Stimulated activated CD8-positive, alpha-beta memory T cell treated with anti-CD3 and anti-CD28 coated beads, Interleukin-4, amount 100 ng/mL, for 1 hour (primary cell): ENCODE measurements at places on chromosomes 2 and 18.

DNA sequence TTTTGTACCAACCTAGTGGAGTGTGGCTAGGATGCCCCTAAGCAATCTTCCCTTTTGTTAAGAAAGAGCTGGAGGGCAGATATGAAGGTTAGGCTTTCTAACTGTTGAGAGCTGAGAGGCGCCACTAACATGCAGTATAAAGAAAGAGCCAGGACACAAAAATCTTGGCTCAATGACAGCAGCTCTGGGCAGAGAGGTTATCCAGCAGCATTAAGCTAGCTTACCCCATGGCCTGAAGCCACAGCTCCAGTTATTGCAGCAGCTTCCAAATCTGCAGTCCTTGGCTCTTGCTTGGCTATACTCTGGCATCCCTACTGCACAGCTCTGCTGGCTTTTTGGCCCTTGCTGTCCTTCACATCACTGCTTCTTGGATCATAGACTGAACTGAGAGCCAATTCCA is 213.4 kb downstream of the GPD2 start:
- DNase-seq, result no peak

GRCh38 chr18:67282796-67283195 is 233.7 kb downstream of the DSEL start:
- no peak for DNase-seq

- no peak for DNase-seq
Measured at GRCh38 chr2:177474301-177474700, 81.7 kb downstream of the AGPS start.

- DNase-seq, result no peak
Measured at GRCh38 chr2:173109253-173110188, 33.9 kb downstream of the MAP3K20 start.

DNA sequence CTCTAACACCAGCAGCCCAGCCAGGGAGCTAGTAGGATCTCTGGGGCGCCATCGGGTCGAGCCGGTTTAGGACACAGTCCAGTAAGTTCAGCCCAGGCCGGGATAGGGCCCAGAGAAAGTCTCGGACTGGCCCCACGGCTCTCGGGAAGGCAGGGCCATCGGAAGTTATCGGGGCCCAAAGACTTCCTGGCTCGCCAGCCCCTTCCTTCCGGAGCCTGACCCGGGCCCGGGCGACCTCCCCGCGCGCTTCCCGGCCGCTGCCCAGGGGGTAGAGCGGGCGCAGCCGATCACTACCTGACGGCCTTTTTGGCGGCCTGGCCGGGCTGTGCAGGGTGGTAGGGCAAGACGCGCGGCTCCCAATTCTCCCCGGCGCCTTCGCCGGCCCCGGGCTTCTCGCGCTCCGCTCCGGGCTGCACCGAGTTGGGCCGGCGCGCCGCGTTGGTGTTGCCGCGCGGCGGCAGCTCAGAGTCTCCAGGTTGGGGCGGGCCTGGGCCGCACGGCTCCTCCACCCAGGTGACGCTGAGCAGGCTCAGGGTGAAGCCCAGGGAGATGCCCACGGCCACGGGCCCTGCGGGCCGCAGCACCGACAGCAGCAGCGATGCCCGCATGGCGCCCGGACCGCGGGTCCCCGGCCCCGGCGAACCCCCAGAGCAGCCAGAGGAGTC is 546 bp downstream of the CHPF start:
- no peak for DNase-seq

DNA sequence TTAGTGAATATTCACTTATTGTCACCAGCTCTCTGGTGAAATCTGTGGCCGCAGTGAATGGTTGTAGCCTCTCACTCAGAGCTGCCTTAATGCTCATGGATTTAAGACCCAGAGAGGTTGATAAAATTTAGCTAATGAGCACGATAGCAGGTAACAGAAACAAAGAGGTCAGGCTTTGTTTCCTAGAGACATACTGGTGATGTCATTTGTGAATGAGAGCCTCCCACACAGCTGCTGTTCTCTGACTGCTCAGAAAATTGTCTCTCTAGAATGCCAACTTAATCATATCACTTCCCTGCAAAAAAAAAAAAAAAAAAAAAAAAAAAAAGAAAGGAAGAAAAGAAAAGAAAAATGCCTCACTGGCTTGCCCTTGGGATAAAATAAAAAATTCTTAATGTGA is 411.7 kb upstream of the MYT1L start:
- DNase-seq, result no peak

- no peak for DNase-seq
Measured at GRCh38 chr2:35973737-35974132, 381.8 kb upstream of the CRIM1 start.

DNA sequence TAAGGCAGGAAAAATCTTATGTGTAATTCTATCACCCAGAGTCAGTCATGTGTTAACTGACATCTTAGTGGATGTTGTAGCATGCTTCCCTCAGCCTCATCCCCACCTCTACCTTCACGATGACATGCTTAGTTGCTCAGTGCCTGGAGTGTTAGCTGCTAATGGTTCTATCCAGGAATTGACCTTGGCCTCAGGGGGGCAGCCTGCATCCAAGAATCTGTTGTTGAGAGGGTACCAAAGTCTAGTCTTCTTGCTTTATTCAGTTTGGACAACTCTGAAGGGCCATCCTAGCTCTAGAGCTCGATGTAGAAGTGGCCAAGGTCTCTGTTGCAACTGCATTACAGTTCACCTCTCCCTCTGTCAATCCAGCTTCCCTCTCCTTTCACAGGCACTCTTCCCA is 61.2 kb downstream of the ACYP2 start:
- DNase-seq, result no peak

DNA sequence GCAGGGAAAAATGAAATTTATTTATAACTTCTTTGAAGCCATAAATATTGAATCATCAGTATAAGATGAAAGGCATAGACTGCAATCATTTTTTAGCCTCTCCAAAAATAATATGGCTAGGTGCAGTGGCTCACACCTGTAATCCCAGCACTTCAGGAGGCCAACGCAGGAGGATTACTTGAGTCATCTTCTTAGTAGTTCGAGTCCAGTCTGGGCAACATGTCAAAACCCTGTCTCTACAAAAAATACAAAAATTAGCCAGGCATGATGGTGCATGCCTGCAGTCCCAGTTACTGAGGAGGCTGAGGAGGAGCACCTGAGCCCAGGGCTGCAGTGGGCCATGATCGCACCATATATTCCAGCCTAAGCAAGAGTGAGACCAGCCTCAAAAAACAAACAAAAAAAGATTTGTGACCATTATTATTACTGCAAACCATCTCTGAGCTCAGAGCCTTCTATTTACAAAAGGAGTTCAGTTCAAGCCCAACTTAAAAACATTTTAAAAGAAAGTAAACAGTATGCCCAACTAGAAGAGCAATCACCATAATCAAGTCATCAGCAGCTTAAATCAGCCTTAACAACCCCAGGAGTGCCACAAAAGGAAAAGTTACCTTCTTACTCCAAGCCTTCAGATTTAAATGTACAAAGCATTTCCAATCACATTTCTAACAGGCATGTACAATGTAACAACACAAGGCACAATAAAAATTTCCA is 37.5 kb downstream of the KCNG3 start:
- DNase-seq, result no peak

- no peak for DNase-seq
Measured at GRCh38 chr18:76212960-76213359, 282.1 kb downstream of the ZNF516 start.

- no peak for DNase-seq
Measured at GRCh38 chr2:43507137-43507536, 88.7 kb downstream of the THADA start.

DNA sequence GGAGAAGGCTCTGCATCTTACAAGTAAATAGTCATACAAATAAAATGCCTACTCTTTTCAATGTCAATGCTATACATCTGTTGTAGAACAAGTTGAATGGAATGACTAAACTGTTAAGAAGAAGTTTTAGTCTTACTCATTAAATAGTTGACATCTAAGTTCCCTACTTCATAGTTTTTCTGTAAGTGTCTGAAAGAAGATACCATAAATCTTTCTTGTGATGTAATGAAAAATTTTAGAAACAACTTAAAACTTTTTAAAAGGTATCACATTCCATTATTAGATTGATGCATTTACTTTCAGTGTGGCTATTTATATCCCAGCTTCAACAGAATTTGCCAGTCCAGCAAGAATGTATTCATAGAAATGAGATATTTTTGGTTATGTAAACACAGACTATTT is 185.2 kb upstream of the EPC2 start:
- DNase-seq, result no peak

GRCh38 chr2:38909872-38910271 is 20.2 kb downstream of the ARHGEF33 start:
- DNase-seq, result no peak

DNA sequence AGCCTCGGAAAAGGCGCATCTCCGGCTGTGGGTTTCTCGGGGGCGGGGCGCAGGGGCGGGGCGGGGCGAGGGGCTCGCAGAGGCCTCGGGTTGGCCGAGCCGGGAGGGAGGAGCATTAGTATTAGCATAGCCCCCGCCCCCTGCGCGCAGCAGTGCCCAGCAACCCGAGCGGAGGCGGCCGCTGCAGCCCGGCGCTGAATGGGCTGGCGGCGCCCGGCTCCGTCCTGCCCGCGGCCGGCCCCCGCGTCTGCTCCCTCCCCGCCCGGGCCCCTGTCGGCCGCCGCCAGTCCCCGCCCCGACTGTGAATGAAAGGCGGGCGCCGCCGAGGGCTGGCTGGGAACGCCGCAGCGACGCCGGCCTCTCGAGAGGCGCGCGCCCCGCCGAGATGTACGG is at the start of gene EFR3B:
TSS of gene EFR3B (plus strand) at position 149 of the 393 bp plus-strand sequence. CDS start at position 386, 237 bp downstream.
- peak; percentile 81 for DNase-seq

GRCh38 chr2:110751642-110752041 is 19.3 kb downstream of the ACOXL start:
- no peak for DNase-seq

- DNase-seq, result no peak
Measured at GRCh38 chr18:13890761-13891361, 24.5 kb downstream of the MC2R start.

DNA sequence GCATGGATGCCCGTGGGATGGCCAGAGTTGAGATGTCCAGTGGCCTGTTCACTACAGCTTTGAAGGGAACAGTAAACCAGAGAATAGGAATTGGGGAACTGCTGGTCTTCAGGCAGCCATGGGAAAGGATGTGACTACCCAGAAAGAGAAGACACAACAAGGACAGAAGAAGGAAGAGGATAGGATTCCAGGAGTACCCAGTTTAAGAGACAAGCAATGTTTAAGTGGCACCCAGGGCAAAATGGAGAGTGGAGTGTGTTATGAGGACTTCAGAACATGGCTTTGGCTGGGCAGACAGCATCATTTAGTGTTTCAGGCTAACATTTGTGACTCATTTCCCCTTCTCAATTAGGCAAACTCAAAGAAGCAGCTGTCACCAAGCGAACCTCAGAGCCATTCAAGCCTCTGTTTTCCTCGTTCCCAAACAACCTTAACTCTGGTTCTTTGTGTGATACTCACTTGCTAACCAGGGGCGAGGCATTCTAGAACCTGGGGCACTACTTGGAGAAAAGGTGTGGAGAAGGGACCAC is 4.0 kb upstream of the FAM124B start:
- DNase-seq, result no peak

DNA sequence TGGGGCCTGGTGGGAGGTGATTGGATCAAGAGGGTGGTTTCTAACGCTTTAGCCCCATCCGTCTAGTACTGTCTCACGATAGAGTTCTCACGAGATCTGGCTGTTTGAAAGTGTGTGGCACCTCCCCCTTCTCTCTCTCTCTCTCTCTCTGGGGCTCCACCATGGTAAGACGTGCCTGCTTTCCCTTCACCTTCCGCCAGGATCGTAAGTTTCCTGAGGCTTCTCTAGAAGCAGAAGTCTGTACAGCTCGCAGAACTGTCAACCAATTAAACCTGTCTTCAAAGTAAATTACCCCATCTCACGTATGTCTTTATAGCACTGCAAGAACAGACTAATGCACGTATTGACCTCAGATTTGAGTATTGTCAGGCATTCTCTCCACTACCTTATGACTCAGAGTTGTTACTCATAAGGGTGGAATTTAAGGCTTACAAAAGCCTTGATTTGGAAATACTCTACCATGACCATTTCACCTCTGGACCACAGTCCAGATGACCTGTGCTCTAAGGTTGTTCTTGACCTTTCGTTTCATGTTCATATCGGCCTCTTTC is 99.5 kb upstream of the AGAP1 start:
- DNase-seq, result no peak

DNA sequence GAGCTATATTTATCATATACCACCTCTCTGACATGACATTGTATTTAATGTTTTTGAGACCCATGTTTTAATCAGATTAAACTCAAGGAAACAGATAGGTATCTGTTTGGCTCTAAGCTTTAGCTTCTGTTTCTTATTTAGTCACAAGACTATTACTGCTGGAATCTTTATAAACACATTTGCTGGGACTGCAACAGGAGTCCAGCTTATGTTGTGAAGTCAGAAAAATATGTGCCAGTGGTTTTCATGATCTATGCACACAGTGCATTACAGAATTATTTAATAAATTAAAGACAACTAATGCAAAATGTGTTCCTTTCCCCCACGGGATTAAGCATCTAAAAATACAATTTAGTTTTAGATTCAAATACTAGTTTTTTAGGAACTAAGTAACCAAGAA is 338.9 kb downstream of the ZEB2 start:
- DNase-seq, result no peak

- DNase-seq, result no peak
Measured at GRCh38 chr2:96882230-96882629, 12.3 kb upstream of the SEMA4C start.

DNA sequence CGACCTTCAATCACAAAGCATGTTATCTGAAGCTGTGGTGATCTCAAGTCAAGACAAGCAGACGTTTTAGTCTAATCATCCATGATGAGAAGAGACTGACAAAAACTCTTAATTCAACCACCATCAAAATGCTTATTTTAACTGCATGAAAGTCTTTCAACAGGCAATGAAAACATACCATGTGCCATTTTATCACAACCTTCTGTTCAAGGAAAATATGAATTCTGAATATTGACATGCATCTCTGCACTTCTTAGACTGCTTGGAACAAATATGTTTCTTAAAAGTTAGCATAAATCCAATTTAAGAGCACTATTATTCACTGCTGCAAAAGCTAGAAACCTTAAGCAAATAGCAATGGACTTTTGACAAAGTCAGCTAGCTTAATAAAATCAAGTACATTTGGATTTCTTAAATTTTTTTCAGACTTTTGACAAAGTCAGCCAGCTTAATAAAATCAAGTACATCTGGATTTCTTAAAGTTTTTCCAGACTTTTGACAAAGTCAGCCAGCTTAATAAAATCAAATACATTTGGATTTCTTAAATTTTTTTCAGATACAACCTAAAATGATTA is 70.9 kb downstream of the OLA1 start:
- DNase-seq, result no peak

- peak; percentile 13 for DNase-seq
Measured at GRCh38 chr2:118185210-118186109, 97.2 kb downstream of the INSIG2 start.

GRCh38 chr2:47078541-47079482 is 76.3 kb downstream of the STPG4 start:
- no peak for DNase-seq

GRCh38 chr2:2735041-2735440 is 404.0 kb upstream of the MYT1L start:
- DNase-seq, result no peak

DNA sequence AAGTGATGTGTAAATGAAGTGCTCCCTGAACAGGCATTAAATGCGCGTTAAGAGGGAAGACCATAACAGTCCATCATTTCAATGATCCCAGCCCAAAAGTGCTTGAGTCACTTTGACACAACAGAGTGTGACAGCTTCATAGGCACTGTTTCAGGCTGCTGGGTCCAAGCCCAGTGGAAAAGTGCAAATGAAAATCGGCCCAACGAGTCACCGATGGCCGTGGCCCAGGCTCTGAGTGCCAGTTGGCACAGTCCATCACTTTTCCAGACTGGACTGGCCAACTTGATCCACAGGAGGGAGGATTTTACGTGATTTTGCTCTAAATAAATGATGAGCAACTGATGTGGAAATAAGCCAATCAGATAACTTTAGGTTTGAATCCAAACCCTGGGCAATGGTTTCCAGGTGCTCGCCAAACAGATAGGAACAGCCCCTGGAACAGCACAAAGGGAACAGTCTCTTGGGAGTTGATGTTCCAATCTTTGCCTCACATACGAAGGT is 114.0 kb downstream of the SP3 start:
- no peak for DNase-seq
